ENCODE measurements at places on chromosomes 13 and 19.
A peak's percentile ranks its signal among the peaks of the same experiment; 100 is the strongest.

GRCh38 chr13:111789011-111789410 is 277.9 kb upstream of the SOX1 start:
- DNase-seq = no peak

- DNase-seq = no peak
Observed at GRCh38 chr19:18771328-18772242, 19.5 kb downstream of the COMP start.

DNA sequence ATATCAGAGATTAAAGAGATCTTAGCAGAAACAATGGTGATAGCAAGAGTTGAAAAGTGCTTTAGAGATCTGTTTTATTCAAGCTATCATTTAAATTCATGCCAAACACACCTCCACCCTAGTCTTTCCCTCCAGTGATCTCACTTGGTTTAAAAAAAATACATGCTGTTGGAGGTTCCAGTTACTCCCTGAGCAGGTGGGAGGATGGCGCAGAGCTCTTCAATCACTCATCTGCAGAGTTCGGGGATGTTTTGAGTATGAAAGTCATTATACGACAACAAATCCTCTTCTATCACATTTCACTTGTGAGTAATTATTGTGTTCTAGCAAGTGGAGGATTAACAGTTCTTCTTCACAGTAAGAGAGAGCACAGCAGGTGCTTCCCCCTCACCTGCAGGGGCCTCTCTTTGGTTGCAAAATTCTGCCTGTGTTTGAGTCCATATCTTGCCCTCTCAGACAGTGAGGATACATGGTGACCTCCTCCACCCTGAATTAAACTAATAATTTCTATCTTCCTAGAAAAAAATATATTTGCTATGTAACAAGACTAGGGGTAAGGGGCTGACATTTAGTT is 376.7 kb downstream of the LIG4 start:
- DNase-seq = no peak

GRCh38 chr19:51136851-51137551 is 5.1 kb upstream of the SIGLEC7 start:
- DNase-seq = no peak

DNA sequence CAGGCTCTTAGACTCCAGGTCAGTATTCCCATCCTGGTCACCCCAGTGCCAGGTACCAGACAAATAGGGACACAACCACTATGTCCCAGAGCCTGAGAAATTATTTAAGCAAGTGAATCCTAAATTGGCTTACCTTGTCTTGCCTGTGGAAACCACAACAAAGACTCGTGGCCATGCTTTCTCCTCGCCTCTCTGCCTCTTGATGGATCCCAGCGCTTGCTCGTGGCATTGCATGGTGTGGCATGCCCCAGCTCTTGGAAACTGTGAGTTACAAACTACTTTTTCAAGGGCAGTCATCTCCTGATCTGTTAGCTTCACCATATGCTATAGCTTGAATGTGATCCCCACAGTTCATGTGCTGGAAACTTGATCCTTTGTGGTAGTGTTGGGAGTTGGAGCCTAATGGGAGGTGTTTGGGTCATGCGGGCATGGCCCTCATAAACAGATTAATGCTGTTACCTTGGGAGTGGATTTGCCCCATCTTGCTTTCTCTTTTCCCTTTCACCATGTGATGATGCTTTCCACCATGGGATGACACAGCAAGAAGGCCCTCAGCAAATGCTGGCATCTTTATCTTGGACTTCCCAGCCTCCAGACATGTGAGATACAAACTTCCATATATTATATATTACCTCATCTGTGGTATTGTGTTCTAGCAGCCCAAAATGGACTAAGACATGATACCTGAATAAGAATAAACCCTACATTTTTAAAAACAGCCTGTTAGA is 31.2 kb downstream of the SPRYD7 start:
- no peak for DNase-seq

DNA sequence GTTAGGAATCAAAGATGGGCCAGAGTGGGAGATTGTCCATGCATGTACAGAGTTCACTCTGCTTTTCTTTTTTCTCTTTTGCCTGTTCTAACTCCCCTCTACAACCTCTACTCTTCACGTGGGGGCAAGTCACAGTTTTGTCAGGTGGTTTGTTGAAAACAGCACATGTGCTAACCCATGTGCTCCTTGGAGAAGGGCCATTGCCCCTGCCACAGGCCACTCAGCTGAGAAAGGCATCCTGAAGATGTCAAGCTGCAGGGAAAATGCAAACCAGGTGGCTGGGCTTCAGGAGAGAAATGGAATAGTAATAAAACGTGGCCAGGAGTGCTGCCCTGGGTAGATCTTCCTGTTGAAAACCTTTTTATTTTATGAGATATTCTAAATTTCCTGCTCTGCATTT is 35.3 kb upstream of the SLC10A2 start:
- no peak for DNase-seq

DNA sequence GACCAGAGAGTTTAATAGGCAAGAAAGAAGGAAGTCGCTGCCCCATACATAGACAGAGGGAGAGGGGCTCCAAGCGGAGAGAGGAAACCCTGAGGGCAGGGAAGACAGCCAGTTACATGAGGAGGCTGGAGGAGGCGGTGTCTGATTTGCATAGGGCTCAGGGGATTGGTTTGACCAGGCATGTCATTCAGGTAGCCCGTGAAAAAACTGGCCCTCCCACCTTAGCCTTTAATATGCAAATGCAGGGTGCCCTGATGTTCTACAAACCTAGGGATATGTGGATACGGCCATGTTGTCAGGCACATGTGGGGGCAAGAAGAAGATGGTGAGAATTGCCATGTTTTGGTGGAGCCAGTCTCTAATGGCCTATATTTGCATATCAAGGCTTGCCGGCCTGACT is 1461.6 kb downstream of the PCDH9 start:
- no peak for DNase-seq

- DNase-seq = peak; percentile 65
Observed at GRCh38 chr13:40102854-40103253, 447.4 kb downstream of the COG6 start.

GRCh38 chr13:24280720-24281119 is 28.7 kb upstream of the C1QTNF9 start:
- no peak for DNase-seq

DNA sequence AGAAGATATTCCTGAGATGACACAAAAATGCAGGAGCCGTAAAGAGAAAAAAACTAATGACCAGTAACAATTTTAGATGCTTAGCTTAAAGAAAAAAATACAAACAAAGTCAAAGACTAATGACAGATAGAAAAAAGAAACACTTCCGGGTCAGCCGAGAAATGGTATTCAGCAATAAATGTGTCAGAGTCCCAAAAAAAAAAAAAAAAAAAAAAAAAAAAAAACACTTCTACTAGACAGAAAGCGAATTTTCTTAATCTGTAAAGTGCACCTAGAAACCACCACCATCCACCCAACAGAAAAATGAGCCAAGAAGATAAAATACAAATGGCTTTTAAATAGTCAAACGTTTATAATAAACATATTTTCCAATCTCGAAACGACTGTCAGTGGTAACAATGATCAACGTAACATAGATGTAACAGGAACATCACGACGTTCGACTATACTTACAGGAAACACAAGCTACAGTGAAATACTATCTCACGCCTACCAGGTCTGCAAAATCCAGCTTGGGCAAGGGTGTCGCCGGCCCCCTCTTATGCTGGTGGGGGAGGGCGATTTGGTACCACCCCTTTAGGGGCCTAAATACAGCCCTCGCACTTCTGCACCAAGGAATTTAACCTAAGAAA is 10.6 kb downstream of the ABHD17A start:
- DNase-seq = no peak

DNA sequence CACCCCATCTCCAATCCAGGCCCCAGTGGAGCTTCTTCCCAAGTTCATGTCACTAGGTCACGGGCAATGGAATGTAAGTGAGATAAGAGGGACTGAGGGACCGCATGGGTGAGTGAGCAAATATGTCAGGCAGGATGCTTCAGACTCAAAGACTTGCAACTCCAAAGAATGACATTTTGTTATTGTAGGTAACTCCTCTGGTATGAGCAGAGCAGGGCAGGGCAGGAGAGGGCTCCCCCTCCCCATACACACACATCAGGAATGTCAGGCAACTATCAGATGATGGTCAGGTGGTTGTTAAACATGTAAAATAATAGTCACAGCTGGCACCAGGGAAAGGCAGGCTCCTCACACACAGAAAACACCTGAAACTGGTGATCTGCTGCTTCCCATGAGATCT is 10.6 kb downstream of the ERVV-2 start:
- no peak for DNase-seq
